ENCODE measurements at places on chromosomes 4 and X.

- DNase-seq, result no peak
Measured at GRCh38 chr4:138865765-138866164, 149.8 kb upstream of the NOCT start.

- no peak for DNase-seq
Measured at GRCh38 chr4:108398316-108398715, 222.1 kb upstream of the RPL34 start.

DNA sequence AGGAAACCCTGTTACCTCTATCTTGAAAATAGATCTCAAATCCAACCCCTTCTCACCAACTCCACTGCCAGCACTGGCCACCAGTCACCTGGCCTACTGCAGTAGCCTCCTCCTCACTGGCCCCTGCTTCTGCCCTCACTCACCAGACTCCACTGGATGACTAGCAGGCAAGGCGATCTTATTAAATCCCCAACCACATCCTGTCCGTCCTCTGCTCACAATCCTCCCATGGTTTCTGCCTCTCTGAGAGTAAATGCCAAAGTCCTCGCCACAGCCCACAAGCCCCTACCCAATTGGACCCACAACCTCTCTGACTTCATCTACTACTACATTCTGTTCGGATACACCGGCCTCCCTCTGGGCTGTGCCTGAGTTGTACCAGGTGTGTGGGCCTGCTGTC lies 5.4 kb upstream of the PIM2 start:
- no peak for DNase-seq

DNA sequence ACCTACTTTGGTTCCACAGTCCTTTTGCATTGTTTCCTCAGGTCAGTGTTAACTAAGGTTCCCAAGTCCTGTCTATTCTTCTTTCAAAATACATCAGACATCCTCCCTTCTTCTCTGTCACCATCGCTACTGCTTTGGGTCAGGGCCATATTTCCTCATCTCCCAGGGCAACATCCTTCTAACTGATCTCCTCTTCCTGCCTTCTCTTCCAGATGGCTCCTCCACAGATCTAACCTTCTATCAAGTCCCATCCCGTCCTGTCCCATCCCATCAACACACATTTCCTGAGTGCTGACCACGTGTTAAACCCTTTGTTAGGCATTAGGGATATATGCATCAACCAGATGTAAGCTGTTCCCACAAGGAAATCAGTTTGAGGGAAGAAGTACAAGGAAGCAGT lies 25.9 kb downstream of the PLAC1 start:
- no peak for DNase-seq

- no peak for DNase-seq
Measured at GRCh38 chrX:19107035-19107434, 15.2 kb downstream of the ADGRG2 start.

- DNase-seq, result peak; percentile 72
Measured at GRCh38 chr4:39469429-39470077, 10.7 kb downstream of the LIAS start.

DNA sequence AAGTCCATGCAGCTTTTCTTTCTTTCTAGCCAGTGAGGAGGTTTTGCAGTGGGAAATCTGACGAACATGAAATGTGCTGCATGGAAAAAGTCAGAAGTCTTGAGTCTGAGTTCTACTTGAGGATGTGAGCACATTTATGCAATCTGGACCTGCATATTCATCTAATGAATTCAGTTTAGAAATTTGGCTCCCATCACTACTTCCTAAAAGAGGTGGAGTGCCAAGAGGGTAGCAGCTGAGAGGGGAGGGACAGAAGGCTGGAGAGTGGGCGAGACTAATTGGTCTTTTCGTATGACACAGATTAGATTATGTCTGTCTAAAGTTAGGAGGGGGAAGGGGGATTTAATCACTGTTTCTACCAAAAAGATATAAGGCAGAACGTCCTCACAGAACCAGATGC lies 535.9 kb downstream of the IQCM start:
- DNase-seq, result no peak

Measured in bronchial epithelial cell (primary cell).